Nephron progenitor cell (in vitro differentiated cells): ENCODE measurements at places on chromosomes 12 and 14.

DNA sequence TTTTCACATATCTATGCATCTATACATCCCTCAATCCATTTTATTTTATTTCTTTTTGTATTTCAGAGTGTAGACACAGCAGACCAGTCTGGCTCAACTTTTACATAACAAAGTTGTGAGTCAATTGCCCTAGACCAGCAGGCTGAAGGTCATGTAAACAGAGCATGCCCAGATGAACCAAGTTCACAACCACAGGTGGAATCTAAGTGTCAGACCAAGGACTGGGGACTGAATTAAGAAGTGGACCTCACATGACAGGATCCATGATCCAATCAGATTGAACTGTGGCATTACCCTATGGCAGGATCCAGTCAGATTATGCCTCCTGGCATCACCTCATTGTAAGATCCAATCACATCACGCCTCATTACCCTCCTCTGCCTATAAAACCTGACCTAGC lies 455.8 kb downstream of the SOX5 start:
- no peak for DNase-seq
- H3K27me3 ChIP-seq: no peaks in the 10 kb centered on the region
- H3K4me1 ChIP-seq: peaks cover 12% of the 10 kb centered on the region
- no peak overlapping the region for H3K4me3 ChIP-seq
- H3K27ac ChIP-seq: peak overlapping the region; percentile 42
- H3K36me3 ChIP-seq: peaks cover 4% of the 10 kb centered on the region

DNA sequence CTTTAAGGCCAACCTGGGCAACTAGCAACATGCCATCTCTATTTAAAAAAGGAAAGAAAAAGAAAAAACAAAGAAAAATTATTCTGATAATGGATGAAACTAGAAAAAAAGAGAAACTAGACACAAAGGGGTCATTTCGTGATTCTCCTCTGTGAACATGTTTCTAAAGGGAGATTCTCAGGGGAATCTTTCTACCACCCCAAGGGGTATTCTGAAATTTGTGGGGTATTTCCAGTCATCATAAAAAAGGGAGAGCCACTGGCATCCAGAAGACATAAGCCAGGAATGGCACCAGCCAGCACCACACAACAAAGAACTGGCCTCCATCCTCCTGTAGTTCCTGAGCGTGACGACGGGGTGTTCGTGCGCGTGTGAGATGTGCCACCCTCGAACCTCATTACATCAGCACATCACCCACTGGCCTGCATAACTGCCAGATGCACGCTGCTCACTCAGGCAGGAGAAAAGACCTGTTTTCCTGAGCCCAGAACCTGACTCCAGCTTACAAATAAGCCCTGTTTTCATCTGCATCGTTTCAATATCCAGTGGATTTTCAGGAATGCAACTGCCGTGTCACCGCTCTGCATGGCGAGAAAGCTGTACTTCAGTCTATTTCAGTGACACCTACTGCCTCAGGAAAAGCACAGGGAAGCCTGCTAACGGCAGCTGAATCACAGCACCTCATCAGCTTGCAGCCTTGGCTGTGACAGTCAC lies 23.9 kb downstream of the STX2 start:
- DNase-seq: no peak
- H3K27ac ChIP-seq: no peak overlapping the region
- H3K36me3 ChIP-seq: peaks cover 11% of the 10 kb centered on the region
- H3K4me1 ChIP-seq: peaks cover 52% of the 10 kb centered on the region

GRCh38 chr12:75560167-75560566 lies 48.8 kb upstream of the KRR1 start:
- peaks cover 3% of the 10 kb centered on the region for H3K36me3 ChIP-seq
- peaks cover 55% of the 10 kb centered on the region for H3K4me1 ChIP-seq
- DNase-seq: no peak
- no peak overlapping the region for H3K27ac ChIP-seq

- H3K36me3 ChIP-seq: peaks cover 67% of the 10 kb centered on the region
- H3K4me1 ChIP-seq: no peaks in the 10 kb centered on the region
- no peak overlapping the region for H3K27ac ChIP-seq
- DNase-seq: no peak
- H3K27me3 ChIP-seq: no peaks in the 10 kb centered on the region
Observed at GRCh38 chr14:63448841-63449240, 94.3 kb downstream of the PPP2R5E start.

DNA sequence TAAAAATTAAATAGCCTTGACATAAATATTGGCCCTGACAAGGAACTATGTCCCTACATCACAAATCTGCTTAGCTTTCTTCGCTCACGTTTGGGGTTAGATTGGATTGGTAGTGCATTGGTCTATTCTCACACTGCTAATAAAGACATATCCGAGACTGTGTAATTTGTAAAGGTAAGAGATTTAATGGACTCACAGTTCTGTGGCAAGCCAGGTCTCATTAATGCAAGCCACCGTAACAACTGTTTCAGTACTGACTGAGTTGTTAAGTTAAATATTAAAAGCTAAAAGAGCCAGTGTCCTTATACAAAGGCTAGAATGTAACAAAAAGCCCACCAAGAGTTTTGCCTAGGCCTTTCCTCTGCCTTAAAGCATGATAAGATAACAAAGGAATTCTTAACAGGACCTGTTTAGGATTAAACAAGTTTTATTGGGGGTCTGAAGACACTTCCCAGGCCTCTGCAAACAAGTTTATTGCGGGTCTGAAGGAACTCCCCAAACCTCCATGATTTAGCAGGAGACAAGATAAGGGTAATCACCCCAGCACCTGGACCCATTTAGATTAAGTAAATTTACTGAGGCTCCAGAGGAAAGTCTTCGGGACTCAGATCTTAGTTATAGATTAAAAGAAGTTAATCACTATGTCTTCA lies 88.2 kb upstream of the PTGDR start:
- peaks cover 21% of the 10 kb centered on the region for H3K36me3 ChIP-seq
- H3K4me1 ChIP-seq: no peaks in the 10 kb centered on the region
- H3K4me3 ChIP-seq: no peak overlapping the region
- DNase-seq: no peak
- H3K27me3 ChIP-seq: peaks cover 5% of the 10 kb centered on the region

DNA sequence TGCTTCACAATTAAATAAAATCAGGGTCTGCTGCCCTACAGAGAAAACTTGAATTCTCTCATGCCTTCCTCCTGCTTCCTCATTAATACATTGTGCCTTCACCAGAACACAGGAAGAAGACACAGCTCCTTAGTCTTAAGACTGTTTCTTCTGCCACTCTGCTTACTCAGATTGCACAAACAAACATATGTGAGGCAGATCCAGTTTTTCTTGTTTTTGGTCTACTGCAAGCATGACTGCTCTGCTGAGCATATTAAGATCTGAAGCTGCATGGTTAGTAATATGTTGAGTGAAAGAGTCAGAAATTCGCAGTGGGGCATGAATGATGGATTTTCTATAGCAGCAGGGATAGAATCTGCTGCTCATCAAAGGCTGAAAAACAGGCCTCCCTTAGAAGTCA lies 321.1 kb upstream of the STXBP6 start:
- H3K36me3 ChIP-seq: no peaks in the 10 kb centered on the region
- peaks cover 7% of the 10 kb centered on the region for H3K27me3 ChIP-seq
- no peak overlapping the region for H3K4me3 ChIP-seq
- no peak for DNase-seq

GRCh38 chr12:30691122-30691879 lies 4.4 kb downstream of the IPO8 start:
- peaks cover 42% of the 10 kb centered on the region for H3K4me1 ChIP-seq
- no peak overlapping the region for H3K4me3 ChIP-seq
- H3K36me3 ChIP-seq: peaks cover 5% of the 10 kb centered on the region
- H3K27ac ChIP-seq: peak overlapping the region; percentile 35

GRCh38 chr14:105332350-105332874 lies 17.9 kb downstream of the PACS2 start:
- H3K36me3 ChIP-seq: peaks cover 11% of the 10 kb centered on the region
- H3K4me1 ChIP-seq: peaks cover 25% of the 10 kb centered on the region
- H3K27ac ChIP-seq: no peak overlapping the region

- DNase-seq: no peak
- H3K36me3 ChIP-seq: no peaks in the 10 kb centered on the region
- no peak overlapping the region for H3K4me3 ChIP-seq
- peaks cover 10% of the 10 kb centered on the region for H3K27me3 ChIP-seq
- peaks cover 7% of the 10 kb centered on the region for H3K4me1 ChIP-seq
- H3K27ac ChIP-seq: no peak overlapping the region
Observed at GRCh38 chr14:50037240-50037639, 79.1 kb downstream of the VCPKMT start.

- no peaks in the 10 kb centered on the region for H3K27me3 ChIP-seq
- H3K4me3 ChIP-seq: no peak overlapping the region
- no peaks in the 10 kb centered on the region for H3K36me3 ChIP-seq
- no peaks in the 10 kb centered on the region for H3K4me1 ChIP-seq
- no peak for DNase-seq
Observed at GRCh38 chr14:80136358-80136757, 74.9 kb downstream of the DIO2 start.

DNA sequence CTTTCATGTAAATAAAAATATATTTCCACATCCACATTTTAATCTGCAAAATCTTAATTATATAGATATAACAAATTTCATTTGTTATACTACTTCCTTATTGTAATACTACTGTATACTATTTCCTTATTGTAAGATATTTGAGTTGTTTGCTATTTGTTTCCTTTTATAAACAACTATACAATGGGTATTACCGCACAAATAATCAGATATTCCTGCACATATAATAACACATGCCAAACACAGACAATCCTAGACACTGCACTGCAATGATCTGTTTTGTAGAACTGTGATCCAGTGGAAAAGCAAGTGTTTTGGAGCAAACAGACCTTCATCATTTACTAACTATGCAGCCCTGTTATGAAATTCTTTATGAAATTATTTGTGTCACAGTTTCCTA lies 30.5 kb downstream of the PRKD1 start:
- no peaks in the 10 kb centered on the region for H3K27me3 ChIP-seq
- no peak overlapping the region for H3K27ac ChIP-seq
- no peak overlapping the region for H3K4me3 ChIP-seq
- H3K36me3 ChIP-seq: no peaks in the 10 kb centered on the region

DNA sequence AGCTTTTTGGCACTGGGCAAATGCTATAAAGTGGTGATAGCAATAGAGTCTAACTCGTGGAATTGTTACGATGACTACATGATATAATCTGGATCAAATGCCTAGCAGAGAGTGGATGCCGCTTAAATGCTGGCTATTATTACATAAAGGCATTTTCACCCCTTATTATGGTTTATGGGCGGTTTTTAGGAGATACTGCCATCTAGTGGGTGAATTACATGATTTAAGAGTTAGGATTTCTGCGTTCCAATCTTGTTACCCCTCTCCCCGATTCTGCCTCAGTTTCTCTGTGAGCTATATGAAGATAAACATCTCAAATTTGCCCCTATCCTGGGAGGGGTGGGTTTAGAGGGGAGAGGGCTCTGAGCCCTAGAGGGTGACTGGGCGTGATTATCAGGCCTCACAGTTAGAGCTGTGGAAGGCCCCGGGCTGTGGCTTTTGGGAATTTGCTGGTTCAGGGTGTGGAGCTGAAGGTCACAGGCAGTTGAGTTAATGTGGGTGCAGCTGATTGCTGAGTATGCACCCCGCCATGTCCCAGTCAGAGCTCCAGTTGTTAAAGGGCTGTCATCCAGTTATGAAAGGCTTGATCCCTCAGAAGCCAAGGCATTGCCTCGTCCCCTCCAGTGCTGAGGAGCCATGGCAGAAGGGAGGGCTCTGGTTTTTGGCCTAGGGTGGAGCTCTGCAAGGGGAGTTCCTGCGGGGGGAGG lies 14.4 kb downstream of the CLSTN3 start:
- no peaks in the 10 kb centered on the region for H3K4me1 ChIP-seq
- no peak for DNase-seq
- H3K27ac ChIP-seq: no peak overlapping the region
- peaks cover 65% of the 10 kb centered on the region for H3K36me3 ChIP-seq
- H3K27me3 ChIP-seq: no peaks in the 10 kb centered on the region

- H3K36me3 ChIP-seq: no peaks in the 10 kb centered on the region
- no peak overlapping the region for H3K27ac ChIP-seq
- no peak overlapping the region for H3K4me3 ChIP-seq
- DNase-seq: no peak
- no peaks in the 10 kb centered on the region for H3K27me3 ChIP-seq
Observed at GRCh38 chr12:40049268-40049667, 56.6 kb downstream of the SLC2A13 start.

- no peaks in the 10 kb centered on the region for H3K36me3 ChIP-seq
- DNase-seq: no peak
- H3K27ac ChIP-seq: peak overlapping the region; percentile 78
- peaks cover 56% of the 10 kb centered on the region for H3K4me1 ChIP-seq
Observed at GRCh38 chr12:132505105-132505851, 15.3 kb downstream of the FBRSL1 start.

- peaks cover 4% of the 10 kb centered on the region for H3K36me3 ChIP-seq
- no peaks in the 10 kb centered on the region for H3K27me3 ChIP-seq
- H3K4me3 ChIP-seq: no peak overlapping the region
- DNase-seq: no peak
- H3K4me1 ChIP-seq: no peaks in the 10 kb centered on the region
- no peak overlapping the region for H3K27ac ChIP-seq
Observed at GRCh38 chr12:102507301-102507700, 26.9 kb upstream of the IGF1 start.

- peaks cover 65% of the 10 kb centered on the region for H3K4me1 ChIP-seq
- no peak overlapping the region for H3K27ac ChIP-seq
- H3K36me3 ChIP-seq: peaks cover 5% of the 10 kb centered on the region
- H3K27me3 ChIP-seq: peaks cover 28% of the 10 kb centered on the region
- H3K4me3 ChIP-seq: no peak overlapping the region
Observed at GRCh38 chr12:124754949-124755800, 108.5 kb downstream of the SCARB1 start.

DNA sequence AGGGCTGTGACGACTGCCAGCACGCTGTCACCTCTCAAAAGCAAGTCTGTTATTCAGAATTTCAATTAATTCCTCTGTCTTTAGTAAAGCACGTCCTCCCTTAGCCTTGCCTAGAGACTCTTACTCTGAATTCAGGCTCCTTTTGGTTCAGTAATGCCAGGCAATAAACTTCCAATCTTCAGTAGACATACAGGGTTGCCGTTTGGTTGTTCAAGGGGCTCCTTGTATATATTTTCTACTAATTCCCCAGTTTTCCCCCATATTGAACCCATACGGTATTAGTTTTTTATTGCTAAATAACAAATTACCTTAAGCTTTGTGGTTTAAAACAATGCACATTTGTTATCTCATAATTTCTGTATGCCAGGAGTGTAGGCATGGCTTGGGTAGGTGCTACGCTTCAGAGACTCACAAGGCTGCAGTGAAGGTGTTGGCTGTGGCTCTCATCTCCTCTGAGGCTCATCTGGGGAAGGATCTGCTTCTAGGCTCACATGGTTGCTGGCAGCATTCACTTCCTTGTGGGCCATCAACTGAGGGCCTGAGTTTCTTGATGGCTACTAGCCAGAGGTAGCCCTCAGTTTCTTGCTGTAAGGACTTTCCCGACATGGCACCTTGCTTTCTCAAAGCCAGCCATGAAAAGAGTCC lies 7.3 kb upstream of the CLECL1 start:
- peaks cover 3% of the 10 kb centered on the region for H3K27me3 ChIP-seq
- no peak overlapping the region for H3K27ac ChIP-seq
- no peak for DNase-seq
- H3K36me3 ChIP-seq: peaks cover 5% of the 10 kb centered on the region
- H3K4me1 ChIP-seq: peaks cover 31% of the 10 kb centered on the region

- DNase-seq: no peak
- peak overlapping the region; percentile 60 for H3K27ac ChIP-seq
- H3K4me1 ChIP-seq: peaks cover 15% of the 10 kb centered on the region
- H3K36me3 ChIP-seq: no peaks in the 10 kb centered on the region
- H3K4me3 ChIP-seq: no peak overlapping the region
Observed at GRCh38 chr14:59827401-59827800, 43.2 kb downstream of the RTN1 start.

- peaks cover 36% of the 10 kb centered on the region for H3K4me1 ChIP-seq
- H3K27ac ChIP-seq: peak overlapping the region; percentile 99
- H3K4me3 ChIP-seq: peak overlapping the region; percentile 63
- H3K36me3 ChIP-seq: peaks cover 37% of the 10 kb centered on the region
- no peaks in the 10 kb centered on the region for H3K27me3 ChIP-seq
Observed at GRCh38 chr12:111643427-111643826, 42.3 kb downstream of the BRAP start.
